Skeletal muscle cell (primary cell): ENCODE measurements at places on chromosomes 1 and 21.
A peak's percentile ranks its signal among the peaks of the same experiment; 100 is the strongest.

DNA sequence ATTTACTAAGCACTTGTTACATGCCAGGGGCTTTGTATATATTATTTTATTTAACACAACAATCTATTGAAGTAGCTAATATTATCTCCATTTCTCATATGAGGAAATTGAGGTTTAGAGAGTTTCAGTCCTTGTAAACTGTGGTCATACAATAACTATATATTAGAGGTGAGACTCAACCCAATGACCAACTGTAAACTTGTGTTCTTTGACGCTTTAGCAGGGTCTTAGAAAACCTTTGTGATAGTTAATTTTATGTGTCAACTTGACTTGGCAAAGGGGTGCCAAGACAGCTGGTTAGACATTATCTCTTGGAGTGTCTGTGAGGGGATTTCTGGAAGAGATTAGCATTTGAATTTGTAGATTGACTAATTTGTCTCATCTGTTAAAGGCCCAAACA is 252.4 kb upstream of the B3GALT2 start:
- DNase-seq, result no peak

DNA sequence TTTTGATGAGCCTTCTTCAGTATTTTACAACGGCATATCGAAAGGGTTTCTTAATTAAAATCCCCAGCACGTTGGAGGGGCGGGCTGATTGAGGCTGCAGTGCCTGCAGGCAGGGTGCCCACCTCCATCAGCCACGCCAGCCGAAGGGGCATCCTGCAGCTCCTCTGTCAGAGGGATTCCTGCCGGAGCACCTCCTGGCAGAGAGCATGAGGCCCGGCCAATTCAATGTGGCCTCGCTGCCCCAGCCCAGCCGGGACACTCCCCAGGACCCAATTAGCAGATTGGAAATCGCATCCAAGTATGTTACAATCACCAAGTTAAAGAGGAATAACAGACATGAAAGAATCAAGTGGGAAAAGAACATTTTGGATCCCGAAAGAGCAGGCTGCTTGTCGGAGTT is 216.6 kb downstream of the ST6GALNAC3 start:
- no peak for DNase-seq

DNA sequence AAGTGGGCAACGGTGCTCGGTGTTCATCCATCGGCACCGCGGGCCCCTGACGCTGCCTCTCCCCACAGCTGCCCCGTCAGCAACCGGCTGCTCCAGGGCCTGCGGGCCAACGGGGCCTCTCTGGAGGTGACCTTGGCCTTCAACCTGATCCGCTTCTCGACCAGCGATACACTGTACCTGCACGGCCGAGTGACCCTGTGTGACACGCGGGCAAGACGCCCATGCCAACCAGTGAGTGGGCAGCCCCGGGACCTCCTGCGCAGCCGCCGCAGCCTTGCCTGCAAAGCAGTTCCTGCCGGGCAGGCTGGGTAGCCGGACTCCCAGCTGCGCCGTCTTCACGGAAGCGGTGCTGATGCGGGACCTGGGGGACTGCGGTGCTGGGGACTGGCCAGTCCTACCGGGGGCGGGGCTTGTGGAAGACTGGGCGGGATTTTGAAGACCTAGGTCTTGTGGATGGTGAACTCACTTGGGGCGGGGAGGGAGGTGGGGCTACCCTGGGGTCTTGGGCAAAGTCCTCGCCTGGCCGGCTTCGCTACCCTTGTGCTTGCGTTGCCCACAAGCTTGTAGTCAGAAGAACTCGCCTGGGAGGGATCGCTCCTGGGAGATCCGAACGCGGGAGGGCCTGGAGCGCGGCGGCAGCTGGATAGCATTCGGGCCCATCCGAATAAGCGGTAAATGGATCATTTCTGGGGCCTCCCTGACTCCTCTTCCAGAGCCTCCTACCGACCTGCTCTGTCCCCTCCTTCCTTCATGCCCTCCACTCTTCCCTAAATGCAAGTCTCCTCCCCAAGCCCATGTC is 8.8 kb upstream of the CEP85 start:
- DNase-seq, result no peak

DNA sequence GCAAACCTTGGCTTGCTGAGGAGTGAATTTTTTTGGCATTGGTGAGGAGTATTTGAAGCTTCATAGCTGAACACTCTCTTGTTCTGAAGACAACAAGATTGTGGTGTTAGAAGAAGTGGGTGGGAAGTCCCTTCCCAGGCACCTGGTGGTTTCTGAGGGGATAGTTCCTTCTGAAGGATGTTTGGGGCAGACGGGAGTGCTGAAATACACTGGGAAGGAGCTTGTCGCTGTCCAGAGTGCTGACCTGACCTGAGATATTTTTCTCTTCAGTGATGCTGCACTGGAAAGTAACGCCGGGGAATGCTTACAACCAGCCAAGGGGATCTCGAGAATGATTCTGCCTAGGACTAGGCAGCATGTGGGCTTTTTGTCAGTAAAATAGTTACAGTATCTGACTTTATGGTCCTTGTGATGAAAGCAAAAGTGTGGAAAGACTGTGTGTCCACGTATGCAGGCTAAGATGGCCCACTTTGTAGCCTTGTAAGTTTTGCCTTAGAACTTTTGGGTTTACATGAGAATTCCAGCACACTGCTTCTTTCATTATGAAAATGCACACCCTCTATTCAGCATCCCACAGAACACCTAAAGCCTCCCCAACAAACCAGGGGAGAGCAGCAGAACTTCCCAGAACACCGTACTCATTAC is 33.1 kb upstream of the NFASC start:
- DNase-seq, result peak; percentile 8

- no peak for DNase-seq
Measured at GRCh38 chr1:207486198-207486597, 9.8 kb upstream of the CR1 start.

- peak; percentile 67 for DNase-seq
Measured at GRCh38 chr1:164576291-164577271, 17.6 kb downstream of the PBX1 start.

DNA sequence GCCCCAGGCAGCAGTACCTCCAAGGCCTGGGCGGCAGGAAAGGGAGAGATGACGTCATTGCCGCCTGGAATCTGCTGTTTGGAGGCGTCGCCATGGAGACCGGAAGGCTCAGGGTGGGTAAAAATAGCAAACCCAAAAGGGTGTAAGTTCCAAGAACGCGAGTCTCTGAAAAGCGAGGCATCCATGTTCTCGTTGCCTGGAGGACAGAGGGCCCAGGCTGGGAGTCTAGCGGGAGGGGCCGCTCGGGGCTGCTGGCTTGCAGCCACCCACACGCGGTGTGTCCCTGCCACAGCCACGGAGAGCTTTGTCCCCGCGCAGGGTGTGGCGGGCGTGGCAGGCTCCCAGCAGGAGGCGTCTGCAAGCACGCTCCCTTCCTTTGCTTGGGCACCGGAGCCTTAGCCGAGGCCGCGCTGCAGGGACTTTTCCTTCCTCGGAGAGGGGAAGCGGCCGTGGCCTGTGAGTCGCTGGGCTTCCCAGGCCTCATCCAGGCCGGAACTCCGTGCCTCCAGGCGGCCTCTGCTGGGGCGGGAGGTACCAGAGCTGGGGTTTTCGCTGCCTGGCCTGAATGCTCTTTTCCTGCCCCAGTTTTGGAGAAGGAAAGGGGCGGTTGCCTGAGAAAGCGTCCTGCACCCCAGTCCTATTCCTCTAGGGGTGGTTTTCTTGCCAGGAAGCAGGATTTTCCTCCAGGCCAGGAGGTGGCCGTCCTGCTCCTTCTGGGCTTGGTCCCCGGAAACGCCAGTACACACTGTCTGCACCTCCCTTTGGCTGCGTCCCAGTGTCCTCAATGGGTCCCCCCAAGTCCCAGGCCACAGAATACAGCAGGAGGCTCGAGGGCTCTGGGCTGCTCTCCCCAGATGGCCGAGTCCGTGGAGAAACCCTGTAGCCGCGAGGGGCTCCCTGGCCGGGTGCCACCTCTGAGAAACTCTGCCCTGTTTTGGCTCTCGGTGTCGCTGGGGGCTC is 15.3 kb upstream of the SKI start:
- peak; percentile 84 for DNase-seq

DNA sequence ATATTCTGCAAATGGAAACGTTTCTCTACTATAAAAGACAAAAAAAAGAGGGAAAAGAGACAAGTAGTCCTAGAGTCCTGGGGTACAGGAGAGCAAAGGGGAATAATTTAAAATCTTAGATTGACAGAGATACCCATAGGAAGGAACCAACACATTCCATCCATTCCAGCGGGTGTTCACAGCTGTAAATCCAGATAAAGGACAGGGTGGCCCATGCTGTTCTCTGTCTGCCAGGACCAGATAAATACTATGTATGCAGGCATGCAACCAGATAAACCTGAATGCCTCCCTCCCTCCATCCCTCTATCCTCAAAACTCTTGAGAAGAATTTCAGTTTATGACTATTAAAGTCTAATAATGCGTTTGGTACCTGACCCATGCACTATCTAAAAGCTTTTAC is 131.8 kb downstream of the PTPN14 start:
- no peak for DNase-seq

DNA sequence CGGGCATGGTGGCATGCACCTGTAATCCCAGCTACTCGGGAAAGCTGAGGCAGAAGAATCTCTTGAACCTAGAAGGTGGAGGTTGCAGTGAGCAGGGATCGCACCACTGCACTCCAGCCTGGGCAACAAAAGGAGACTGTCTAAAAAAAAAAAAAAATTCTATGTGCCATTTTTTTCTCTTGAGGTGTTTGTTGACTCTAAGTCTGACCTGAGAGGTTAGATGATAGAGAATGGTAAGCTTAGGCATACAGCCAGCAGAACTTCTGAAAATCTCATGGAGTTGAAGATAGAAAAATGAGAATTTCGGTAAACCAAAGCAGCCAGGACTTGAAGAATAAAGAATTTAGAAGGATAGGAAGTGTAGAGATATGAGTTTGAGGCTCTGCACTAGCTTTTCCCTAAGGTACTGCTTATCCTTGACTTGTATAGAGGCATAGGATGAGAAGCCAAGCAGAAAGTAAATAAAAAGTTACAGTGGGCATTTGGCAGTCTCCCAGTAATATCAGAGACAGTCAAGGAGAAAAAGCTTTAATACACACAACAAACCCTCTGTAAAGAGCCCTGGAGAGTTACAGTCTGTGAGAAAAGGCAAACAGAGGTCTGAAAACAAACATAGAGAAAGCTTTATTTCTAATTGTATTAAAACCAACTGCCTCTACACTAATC is 24.3 kb downstream of the F13B start:
- DNase-seq, result no peak

DNA sequence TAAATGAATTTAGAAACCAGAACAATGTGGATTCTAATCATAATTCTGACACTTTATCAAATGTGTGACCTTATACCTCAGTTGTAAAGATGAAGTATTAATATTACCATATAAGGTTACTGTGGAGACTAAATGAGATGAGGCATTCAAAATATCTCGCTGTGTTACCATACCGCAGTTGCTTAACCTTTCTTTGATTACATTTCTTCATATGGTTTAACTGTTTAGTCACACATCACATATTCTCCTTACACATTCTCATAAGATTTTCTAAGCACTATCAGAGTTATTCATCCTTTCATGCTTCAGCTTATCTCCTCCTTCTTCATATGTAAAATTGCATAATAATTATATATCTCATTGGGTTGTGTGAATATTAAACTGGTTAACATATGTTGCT is 88.9 kb downstream of the LRRC53 start:
- DNase-seq, result no peak

DNA sequence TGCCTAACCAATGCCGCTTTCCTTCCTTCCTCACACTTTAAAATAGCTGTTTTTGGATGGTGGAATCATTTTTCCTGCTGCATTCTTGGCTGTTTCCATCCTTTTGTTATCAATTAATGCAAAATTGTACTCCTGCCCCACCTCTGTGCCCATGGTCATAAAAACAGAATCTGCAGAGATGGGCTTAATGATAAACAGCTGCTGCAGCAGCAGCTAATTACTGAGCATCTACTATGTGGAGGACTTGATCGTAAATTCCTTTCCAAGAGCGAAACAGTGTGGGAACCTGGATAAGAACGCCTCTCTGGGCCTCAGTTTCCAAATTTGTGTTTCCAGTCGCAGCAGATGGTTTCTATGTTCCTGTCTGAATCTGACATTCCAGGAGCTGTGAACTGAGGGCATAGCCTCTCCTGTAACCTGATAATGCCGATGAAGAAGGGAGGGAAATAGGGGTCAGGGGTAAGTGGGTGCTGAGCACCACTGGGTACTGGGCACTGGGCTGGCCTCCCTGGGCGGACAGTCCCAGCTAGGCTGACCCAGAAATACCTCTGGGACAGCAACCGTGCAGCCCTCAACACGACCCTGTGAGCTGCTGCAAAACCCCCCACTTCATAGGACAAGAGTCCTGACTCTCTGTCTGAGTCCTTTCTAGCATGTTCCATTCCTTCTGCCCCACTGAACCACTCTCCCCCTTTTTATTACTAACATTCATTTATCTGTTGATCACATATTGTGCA is 121.7 kb downstream of the DMRTB1 start:
- no peak for DNase-seq

GRCh38 chr1:80994934-80995333 is 805.8 kb upstream of the ADGRL2 start:
- DNase-seq, result no peak

DNA sequence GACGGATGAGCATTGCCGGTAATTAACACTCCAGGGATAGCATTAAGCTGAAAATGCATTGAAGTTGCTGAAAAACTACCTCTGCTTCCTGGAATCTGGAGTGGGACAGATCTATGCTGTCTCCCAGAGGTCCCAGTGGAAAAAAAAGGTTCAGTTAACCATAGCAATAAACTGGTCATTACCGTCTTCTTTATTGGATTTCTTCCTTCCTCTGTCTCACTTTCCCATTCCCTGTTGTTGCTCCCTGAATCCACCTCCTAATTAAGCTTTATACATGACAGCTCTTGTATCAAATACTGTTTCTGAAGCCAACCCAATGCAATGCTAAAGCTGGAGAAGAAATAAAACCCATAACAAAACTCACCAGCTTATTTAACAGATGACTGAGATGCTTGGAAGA is 1805.9 kb downstream of the NCAM2 start:
- DNase-seq, result no peak

- DNase-seq, result no peak
Measured at GRCh38 chr21:31754708-31754960, 22.7 kb upstream of the SCAF4 start.

DNA sequence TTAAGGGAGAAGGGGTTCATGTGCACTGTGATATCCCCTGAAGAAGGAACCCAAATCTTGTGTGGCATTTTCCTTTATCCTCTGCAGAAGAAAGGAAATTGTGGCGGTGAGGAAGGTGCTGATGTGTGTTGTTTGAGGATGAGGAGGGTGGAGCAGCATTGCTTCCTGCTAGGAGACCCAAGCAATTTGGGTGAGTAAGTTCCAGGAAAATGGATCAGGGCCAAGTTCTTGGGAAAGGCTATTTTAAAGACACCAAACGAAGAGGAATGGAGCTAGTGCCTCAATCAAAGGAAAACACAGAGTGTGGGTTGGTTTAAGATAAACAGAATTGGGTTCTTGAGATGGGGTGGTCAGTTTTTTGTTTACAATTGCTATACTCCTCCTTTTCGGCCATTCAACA is 86.7 kb upstream of the MARK1 start:
- DNase-seq, result no peak

GRCh38 chr1:96782206-96782605 is 60.6 kb downstream of the PTBP2 start:
- no peak for DNase-seq

- no peak for DNase-seq
Measured at GRCh38 chr1:35847935-35848565, 35.0 kb upstream of the AGO1 start.
